ENCODE measurements at places on chromosomes 13 and 19. TPM values are rescaled to one million over a fixed set of nuclear protein-coding genes. Genes with fewer than 3 reads are reported as not detected.
A peak's percentile ranks its signal among the peaks of the same experiment; 100 is the strongest.

DNA sequence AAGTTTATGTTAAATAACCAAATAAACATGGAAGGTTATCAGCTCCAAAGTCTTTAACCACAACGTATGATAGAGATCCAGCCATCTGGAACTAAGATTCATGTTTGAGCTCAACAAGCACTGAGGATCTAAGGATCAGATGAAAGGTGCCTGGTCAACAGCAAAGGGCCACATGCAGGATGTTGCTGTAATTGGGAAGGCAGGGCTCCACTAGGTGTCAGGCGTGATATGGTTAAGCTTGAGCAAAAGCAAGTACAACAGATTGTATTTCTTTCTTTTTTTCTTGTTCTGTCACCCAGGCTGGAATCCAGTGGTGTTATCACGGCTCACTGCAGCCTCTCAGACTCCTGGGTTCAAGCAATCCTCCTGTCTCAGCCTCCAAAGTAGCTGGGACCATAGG is 12.0 kb downstream of the EBPL start:
- DNase-seq: peak; percentile 43

DNA sequence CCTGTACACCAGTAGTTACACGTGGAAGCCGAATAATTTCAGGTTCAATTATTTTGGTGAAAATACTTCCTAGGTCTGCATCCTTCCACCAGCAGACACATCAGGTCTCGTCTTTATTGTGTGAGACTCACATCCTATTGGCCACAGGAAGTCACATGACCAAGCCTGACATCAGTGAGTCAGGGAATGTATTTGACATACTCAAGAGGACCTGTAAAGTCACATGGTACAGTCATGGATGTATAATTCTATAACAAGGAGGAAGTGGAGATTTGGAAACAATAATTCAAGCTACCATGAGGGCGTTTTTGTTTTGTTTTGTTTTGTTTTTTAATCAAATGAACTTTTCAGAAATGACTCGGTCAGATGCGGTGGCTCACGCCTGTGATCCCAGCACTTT is 9.3 kb upstream of the HIF3A start:
- DNase-seq: no peak

DNA sequence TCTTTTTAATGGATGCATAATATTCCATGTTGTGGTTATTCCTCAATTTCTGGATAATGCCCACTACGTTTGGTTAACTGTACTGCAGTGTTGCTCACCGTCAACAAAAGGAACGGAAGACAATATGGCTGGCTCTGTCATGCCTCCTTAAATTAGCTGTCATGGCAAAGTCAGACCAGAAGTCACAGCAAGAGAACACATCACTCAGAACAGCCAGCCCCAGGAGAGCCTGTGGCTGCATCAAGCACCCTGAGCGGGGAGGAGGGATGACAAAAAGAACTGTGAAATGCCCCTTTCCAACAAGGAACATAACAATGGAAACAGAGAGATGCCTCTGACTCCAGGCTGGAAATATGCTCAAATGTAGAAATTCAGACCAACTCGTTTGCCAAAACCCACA is 366.0 kb upstream of the ZNF507 start:
- no peak for DNase-seq

DNA sequence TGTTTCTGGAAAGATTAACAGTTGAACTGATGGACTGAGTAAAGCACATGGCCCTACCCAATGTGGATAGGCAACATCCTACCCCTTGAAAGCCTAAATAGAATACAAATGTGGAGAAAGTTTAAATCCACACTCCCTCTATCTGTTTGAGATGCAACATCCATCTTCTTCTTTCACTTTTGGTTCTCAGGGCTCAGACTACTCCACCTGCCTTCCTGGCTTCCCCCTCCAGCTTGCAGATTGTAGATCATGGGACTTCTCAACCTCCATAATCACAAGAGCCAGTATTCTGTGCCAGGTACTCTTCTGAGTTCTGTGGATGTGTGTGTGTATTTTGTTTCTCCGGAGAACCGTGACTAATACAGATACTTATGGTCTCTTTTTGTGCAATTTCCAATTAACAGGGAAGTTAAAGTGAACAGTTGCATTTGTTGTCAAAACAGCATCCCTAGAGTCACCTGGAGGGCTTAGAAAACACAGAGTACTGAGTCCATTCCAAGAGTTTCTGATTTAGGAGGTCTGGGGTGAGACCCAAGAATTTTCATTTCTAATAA is 590.3 kb upstream of the MIR17HG start:
- DNase-seq: no peak

DNA sequence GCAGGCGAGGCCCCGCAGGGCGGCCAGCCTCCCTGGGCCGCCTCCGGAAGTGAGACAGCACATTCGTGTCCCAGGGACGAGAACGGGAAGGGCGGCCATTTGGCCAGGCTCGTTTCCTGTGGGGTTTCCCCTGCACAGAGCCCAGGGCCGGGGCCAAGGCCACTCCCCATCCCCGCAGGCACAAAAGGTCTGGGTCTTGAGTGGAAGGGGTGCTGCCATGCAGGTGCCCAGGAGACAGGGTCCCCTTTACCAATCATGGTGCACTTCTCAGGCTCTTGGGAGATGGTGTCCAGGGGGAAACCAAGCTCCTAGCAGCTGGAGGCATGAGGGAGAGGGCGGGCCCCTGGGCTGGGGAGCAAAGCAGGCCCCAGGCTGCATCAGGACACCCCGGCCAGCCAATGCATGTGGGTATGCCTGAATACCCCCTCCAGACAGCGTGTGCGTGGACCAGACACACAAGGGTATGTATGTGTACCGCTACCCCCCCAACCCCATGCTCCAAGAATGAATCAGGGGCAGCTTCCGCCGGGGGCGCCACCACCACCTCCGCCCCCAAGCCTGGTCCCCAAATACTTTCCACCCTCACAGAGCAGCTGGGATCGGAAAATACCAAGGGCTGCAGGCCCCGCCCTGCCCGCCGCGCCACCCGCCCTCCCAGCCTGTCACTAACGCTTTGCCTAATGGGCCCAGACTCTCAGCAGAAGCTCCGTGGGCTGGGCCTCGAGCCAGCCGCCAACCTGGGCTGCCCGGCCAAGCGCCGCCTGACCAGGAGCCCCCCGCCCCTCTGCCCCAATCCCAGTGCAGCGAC is 37.6 kb upstream of the NANOS3 start:
- peak; percentile 95 for DNase-seq

DNA sequence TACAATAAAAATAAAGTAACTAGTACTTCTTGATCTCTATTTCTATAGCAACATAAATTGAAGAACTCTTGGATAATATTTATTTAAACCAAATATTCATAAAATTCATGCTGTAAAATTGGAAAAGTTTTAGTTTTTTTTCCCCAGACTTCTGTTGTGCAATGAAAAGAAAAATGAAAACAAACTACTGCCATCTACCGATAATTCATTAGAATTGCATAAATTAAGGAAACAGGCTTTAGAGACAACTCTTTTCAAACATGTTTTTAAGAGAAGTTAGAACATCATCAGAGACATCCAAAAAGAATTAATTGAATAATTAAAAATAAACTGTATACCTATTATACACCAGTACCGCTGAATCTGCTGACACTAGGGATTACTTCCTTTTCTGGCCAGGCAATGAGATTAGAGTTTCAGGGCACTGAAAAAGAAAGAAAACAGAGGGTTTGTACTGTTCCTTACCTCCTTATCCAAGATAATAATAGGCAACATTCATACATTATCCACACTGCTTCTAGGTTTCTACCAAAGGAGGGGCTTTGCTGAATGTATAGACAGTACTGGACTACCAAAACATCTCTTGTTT is 4.9 kb downstream of the CCDC122 start:
- no peak for DNase-seq

The FFAR1 gene
- total RNA-seq: 0.10 TPM

DNA sequence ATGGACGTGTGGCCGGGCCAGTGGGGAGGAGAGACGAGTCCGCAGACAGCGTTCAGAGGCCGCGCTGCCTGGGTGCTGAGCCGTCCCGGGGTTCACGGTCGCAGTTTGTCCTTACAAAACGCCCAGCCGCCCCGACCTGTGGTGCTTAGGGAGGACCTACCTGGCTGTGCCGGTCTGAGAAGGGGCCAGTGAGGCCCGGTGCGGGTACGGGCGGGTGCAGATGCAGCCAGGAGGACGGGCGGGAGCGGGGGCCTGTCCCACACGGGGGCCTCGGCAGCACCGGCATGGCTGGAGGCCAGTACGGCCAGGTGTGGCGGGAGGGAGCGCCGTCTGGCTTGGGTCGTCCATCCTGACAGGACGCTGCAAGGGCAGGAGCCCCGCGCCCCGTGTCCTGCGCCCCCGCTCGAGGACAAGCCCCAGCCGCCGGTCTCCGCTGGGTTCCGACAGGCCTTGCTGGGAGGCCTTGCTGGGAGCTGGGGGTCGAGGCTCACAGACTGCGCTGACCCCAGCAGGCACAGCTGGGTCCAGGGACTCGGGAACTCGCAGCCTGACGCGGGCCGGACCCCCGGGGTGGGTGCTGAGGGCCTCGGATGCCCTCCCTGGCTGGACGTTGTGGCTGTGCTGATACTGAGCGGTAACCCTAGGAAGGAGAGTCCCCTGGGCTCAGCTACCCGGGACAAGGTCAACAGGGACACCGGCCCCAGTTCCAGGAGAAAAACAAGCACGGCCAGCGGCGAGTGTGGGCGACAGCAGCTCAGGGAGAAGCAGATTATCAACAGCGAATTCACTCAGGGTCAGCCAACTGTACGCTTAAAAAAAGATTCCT is 5.3 kb upstream of the PROZ start:
- DNase-seq: peak; percentile 20

DNA sequence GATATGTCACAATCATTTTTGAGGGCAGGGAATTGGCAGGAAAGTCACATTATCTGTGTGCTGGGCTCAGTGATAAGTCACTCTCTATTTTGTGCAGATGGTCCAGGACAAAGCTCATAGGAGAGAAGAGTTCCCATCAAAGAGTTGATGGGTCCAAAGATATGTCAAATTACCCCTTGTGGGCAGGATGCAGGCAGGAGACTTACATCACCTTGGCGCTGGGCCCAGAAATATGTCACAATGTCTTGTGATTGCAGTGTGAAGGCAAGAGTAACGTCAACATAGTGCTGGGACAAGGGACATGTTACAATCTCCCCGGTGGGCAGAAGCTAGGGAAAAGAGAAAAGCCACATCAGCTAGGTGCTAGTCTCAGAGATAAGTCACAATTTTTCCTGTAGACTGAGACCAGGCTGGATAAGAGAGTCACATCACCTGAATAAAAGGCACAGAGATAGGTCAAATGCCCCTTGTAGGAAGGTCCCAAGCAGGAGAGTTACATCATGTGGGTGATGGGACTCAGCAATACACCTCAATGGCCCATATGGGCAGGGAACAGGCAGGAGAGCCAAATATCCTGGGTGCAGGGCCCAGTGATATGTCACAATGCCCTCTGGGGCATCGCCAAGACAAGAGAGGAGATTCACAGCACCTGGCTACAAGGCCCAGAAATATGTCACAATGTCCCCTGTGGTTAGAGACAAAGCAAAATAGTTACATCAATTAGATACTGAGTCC is 47.9 kb downstream of the ZNF99 start:
- no peak for DNase-seq

- no peak for DNase-seq
These were observed 4.0 kb downstream of the RDH13 start for GRCh38 chr19:55058781-55059610.

The ZNF536 gene
- total RNA-seq: not detected

- no peak for DNase-seq
These were observed 722.2 kb upstream of the PCDH20 start for GRCh38 chr13:62137629-62138405.

DNA sequence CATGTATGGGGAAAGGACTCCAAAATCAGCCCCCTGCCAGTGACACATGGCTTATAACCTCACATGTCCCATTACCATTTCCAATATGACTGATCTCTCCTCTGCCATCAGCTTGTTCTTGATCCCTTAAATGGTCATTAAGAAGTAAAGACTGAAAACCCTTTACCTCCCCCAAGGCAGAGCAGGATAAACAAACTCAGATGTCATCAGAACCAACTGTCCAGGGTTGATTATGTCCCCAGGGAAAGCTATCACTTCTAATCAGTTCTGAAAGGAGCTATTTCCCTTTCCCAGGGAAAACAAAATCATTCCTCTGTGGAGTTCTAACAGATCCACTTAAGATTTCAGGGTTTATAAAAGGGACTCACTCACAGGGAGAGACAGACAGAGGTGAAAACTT is 350.9 kb downstream of the SUCLA2 start:
- no peak for DNase-seq

GRCh38 chr19:5045956-5046338 is 77.0 kb downstream of the KDM4B start:
- no peak for DNase-seq

DNA sequence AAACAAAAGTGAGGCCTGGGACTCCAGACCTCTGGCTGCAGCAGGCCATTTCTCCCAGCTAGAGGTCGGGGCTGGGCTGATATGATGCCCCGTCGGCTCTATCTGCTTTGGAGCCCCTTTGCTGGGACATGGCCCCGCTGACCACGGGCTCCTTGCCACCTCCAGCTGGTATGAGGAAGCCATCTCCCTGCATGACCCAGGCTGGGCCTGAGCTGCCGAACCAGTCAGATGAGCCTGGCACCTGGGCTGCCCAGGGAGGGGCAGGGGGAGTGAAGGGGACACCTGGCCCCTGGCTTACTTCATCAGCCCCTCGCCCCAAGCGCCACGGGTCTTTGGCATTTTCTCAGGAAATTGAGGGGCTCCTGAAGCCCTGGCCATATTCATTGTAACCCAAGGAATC is 7.8 kb downstream of the ZSWIM4 start:
- no peak for DNase-seq

- no peak for DNase-seq
These were observed 18.1 kb upstream of the OLFM4 start for GRCh38 chr13:53010374-53011105.

The COL5A3 gene
- total RNA-seq: not detected

GRCh38 chr19:9673912-9674662 is 813 bp downstream of the ZNF562 start:
- peak; percentile 58 for DNase-seq

GRCh38 chr13:63208826-63209225 is 1793.2 kb upstream of the PCDH20 start:
- DNase-seq: no peak
